Osteocyte (in vitro differentiated cells): ENCODE measurements at places on chromosomes 16 and 17.

GRCh38 chr17:75970011-75970523 is 8.9 kb downstream of the ACOX1 start:
- DNase-seq: no peak

- no peak for DNase-seq
Observed at GRCh38 chr17:81121841-81122733, 43.2 kb upstream of the PVALEF start.

GRCh38 chr16:4663777-4664465 is 29.4 kb upstream of the NUDT16L1 start:
- no peak for DNase-seq

DNA sequence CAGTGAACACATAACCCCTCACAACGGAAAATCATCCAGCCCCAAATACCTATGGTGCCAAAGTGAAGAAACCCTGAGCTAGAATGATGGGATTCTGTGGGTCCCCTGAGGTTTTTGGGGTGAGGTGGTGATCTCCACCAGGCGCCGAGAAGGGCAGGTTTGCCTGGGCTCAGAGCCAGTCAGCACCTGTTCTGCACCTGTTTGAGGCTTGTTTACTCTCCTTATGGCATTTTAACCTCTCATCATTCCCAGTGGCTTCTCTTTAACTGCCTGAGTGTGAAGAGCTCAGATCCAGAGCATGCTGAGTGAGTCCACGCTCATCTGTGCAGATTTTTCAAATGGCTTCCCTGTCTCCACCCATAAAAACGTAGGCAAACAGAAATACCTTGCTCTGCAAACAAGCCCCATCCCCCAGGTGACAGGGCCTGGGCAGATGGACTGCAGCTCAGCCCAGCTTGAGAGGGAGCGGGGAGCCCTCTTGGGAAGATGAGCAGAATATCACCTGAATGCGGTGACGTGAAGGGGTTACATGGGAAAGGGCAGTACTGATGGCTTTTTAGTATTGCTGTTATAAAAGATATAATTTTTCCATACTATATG is 40.1 kb upstream of the CLEC19A start:
- no peak for DNase-seq

DNA sequence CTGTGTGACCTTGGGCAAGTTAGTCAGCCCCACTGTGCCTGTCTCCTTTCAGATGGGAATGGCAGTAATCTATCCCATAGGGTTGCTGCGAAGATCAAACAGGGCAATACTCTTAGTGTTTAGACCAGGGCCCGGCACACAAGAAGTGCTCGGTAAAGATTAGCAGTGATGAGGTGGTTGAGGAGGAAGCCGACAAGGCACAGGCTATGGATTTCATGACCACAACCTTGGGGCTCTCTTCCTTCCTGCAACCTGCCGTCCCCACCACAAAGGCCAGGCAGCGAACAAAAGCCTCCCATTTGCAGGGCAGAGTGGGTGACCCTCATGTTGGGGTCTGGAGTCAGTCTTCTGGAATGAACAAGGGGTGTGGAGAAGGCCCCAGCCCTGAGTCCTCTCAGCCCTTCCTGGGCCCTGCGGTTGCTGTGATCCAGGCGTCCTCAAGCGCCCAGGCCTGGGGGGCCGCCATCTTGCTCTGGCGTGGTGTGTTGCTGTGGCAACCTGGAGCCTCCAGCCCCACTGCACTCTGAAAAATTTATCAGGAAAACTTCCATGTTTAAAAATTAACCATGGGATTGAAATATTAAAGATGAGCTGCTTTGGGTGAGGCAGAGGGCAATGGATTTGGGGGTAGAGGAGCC is 9.8 kb downstream of the ADAM11 start:
- no peak for DNase-seq

DNA sequence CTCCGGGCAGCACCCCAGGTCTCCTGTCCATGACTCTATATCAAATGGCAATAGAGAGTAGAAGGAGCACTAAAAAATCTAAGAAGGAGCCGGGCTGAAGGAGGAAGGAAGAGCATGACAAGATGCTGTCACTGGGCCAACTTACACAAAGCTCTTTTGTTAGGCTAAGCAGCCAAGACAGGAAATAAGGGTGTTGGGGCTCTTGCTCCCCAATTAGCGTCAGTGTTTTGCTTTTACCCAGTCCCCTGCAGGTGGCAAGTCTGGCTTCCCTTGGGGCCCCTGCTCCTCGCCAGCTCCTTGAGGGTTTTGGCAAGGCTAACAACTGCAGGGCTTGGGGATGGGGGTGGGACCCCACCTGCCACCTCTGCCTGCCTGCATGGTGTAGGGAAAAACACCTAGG is 120.5 kb downstream of the CCT6B start:
- no peak for DNase-seq

DNA sequence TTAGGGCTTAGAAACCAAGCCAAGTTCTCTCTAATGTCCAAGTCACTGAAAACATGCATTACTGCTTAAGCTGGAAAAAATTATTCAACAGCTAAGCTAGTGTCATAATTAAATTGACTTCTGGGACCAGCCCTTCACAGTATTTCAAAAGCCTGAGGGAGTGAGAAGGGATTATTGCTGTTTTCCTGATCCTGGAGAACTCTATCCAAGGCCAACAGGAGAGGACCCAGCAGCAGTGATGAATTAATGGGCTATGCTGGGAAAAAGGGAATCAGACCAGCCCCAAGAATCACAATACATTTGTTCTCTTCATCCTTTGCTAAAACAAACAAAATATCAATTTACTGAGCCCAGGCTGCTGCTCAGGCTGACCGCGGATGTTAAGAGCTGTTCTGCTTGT is 34.5 kb upstream of the CLEC3A start:
- DNase-seq: no peak

DNA sequence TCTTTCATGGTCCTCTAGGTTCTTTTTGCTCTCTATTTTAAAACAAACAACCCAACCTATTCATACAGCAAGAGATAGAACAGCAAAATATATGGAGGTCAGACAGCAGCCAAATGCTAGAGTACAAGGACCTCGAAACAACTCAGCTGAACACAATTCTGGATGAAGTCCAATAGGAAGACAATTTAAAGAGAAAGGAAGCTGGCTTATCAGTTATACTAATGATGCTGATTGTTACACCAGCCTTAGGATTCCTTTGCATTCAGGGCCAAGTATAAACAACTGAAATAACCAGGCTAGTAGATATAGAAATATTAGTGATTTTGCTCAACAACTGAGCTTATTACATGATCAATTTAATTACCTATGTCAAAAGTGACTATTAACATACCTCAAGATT is 2.5 kb downstream of the SSH2 start:
- DNase-seq: no peak

DNA sequence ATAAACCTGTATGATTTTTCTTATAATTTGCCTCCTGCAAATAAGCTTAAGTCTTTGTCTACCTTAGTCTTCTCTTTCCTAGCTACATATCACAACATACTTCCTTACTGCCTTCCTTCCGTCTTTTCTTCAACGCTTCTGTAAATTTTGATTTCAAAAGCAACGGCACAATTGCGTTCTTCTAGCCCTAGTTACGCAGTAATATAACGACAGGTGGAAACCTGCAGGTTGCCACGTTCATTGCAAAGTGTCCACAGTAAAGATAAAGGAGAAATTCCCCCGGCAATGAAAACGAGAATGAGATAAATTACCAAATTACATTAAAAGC is 546 bp upstream of the PSMD7 start:
- DNase-seq: no peak

- DNase-seq: no peak
Observed at GRCh38 chr17:28551421-28552175, 826 bp downstream of the UNC119 start.

DNA sequence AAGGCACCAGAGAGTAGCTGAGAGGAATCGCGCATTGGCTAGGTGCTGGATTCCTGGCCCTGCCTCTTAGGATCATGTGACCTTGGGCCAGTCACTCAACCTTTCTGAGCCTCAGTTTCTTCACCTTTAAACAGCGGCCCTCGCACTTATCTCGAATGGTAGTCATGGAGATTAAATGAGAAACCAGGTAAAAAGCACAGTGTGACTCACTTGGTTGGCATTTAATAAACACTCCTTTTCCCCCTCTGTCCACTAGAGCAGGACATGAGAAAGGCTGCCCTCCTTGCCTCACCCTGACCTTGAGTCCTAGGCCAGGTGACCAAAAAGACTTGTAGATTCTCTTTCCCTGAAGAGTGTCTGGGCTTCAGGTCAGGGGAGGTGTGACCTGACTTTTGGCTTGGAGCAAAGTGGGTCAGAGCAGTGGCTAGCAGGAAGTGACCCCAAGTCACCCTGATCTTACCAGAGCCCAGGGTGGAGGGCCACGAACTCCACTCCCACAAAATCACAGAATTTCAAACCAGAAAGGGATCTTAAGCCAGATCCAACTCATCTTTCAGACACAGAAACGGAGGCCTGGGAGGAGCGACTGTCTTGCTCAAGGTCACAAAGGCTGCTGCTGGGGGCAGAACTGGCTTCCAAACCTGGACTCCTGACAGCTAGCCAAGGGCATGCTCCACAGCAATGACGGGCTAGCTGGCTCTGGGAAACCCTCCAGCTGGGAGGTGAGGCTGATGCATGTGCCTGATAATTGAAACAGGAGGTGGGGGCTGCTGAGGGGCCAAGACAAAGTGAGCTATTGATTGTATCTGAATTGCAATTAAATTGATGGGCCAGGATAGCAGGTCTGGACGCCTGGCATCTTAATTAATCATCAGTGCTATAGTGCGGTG is 65.2 kb downstream of the PIPOX start:
- DNase-seq: no peak

DNA sequence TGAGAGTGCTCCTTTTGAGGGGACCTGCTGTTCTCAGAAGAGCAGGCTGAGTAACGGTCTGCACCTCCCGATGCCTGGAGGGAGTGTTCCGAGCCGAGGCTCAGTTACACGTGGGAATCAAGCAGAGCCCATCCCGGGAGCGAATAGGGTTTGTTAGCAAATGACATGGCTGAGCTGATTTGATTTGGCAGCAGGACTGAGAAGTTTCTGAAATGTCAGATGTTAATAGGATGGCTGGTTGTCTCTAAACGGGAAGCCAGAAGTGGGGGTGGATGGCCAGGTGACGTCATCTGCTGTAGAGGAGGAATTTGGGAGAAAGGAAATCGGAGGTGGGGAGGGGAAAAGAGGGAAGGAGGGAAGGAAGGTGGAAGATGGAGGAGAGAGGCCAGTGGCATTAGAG is 128.0 kb downstream of the RAP1GAP2 start:
- no peak for DNase-seq

DNA sequence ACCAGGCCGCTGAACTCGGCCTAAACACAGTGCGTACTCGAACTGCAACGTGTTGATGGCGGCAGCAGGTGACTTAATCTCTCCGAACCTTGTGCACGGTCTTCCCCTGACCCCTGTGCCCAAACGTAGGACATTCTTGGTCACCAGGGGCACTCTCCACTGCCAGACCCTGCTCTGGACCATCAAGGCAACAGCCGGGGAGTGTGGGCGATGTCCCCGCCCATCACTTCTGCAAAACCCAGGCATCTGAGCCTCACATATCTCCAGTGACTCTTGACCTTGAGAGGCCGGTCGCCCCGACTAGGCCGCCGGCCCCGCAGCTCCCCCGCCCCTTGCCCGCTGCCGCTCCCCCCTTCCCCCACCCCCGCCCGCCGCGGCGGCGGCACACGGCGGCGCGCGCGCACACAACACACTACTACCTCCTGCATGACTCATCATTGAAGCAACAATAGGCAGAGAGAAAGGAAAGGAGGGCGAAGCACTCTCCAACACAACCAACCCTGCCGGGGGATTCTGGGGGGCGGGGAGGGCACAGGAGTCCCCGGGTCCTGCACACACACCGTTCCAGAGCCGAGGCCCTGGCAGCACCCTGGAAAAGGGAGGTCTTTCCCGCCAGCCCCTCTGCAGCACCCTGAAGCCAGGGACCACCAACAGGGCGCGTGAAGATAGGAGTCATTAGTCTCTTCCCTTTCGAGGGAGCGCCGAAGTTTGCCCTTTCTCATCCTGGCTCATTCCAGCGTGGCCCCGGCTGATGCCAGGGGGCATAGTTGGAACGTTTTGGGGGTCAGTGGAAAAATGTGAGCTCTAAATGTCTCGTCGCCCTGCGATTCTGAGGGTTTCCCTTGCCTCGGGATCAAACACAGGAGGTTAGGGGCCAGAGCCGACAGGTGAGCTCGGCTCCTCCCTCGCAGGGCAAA is 1.9 kb downstream of the MNT start:
- DNase-seq: no peak

DNA sequence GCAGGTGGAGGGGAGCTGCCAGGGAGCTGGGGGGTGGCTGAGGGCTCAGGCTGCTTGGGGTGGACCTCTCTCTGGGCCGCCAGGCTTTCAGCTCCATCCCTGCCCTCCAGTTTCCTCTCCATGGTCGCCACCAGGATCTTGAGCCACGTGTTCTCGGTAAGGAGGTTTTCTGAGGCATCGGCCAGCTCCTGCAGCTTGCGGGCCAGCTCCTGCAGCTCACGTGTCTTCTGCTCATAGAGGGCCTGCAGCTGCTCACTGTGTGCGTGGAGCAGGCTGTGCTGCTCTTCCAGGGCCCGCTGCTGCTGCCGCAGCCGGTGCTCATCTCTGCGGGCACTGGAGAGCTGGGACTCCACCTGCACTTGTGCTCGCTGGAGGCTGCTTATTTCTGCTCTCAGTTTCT is 11.0 kb downstream of the SNN start:
- DNase-seq: no peak

DNA sequence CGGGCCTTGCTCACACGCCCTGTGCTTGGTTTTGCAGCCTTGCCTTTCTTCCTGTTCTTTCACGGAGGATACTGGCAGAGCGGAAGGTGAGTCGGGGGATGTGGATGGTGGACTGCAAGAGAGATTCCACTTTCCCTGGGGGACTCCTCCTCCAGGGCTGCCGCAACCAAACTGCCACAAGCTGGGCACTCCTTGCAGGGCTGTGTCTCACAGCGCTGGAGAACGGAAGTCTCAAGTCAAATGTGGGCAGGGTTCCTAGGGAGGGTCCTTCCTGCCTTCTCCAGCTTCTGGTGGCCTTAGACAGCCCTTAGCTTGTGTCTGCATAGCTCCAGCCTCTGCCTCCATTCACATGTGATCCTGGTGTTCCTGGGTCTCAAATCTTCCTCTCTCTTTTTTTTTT is 11.4 kb upstream of the BIRC5 start:
- no peak for DNase-seq

DNA sequence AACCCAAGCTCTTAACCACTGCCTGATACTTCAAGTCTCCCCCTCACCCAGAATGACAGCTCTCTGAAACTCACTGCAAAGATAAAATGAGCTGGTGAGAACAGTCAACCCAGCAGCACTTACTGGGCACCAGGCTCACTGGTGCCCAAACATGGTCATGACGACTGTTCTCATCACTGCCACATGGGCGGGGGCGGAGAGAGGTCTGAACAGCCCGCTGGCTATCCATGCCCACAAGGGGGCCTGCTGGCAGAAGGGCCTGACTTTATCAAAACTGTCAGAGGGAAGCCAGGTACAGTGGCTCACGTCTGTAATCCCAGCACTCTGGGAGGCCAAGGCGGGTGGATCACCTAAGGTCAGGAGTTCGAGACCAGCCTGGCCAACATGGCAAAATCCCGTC is 4.0 kb downstream of the MYBBP1A start:
- DNase-seq: no peak

DNA sequence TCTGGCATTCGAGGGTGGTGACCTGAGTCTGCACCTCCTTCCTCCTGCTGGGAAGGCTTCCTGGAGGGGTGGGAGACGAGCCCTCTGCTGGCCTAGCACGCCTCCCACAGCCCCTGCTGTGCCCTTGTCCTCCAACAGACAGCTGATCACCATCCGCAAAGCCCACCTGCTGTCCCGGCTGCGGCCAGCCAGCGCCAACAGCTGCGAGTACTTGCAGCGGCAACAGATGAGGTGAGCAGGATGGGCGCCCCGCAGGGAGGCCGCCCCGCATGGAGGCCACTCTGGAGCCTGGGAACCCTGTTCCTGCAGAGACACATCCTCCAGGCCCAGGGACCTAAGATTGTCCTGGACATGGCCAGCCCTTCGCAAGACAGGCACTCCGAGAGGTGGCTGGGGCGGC is 21.6 kb downstream of the UBALD1 start:
- no peak for DNase-seq

GRCh38 chr17:59684967-59685366 is 22.3 kb downstream of the PTRH2 start:
- DNase-seq: no peak
